Mesothelial cell of epicardium (in vitro differentiated cells): ENCODE measurements at places on chromosomes 3 and 15. TPM values are rescaled to one million over a fixed set of nuclear protein-coding genes. Genes with fewer than 3 reads are reported as not detected.

- H3K27ac ChIP-seq: no peak overlapping the region
- no peak overlapping the region for H3K4me3 ChIP-seq
- DNase-seq: no peak
- H3K4me1 ChIP-seq: no peaks in the 10 kb centered on the region
- no peaks in the 10 kb centered on the region for H3K36me3 ChIP-seq
Observed at GRCh38 chr15:100703671-100704070, 101.3 kb downstream of the ASB7 start.

GRCh38 chr3:146343551-146343950 is 92.6 kb upstream of the PLSCR4 start:
- no peak for DNase-seq
- H3K4me3 ChIP-seq: no peak overlapping the region
- no peak overlapping the region for H3K27ac ChIP-seq
- H3K4me1 ChIP-seq: peaks cover 7% of the 10 kb centered on the region

DNA sequence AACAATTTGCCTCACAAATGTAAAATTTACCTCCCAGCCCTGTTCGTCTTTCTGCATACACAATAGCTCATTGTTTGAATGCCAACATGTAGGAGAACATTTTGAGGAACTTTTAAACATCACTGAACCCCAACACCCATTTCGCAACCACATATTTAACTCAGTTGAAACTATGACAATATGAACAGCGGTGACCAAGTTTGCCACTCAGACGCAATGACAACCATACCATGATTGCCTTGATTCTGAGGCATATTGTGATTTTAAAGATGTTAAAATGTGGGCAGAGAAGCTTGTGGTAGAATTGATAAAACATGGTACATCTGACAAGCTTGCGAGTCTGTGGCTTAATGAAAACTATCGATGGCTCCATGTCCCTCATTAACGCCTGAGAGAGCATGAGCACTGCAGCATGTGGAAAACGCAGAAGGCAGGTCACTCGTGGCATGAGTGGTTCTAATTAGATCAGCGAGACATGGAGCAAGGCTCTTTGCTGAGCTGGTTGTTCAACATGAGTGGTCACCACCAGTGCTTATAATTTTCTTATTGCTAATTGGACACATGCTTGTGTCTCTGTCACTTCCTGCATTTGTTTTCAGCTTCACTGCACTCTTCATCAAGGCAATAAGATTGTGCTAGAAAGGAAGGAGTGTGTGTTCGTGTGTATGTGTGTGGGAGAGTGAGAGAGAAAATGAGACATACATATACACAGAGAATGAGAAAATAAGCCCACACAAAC is 116.8 kb downstream of the CHST2 start:
- H3K4me1 ChIP-seq: peaks cover 15% of the 10 kb centered on the region
- no peak overlapping the region for H3K4me3 ChIP-seq
- no peak for DNase-seq
- H3K36me3 ChIP-seq: no peaks in the 10 kb centered on the region
- H3K27ac ChIP-seq: no peak overlapping the region
- no peaks in the 10 kb centered on the region for H3K27me3 ChIP-seq

GRCh38 chr3:151383956-151384355 is 597 bp downstream of the P2RY12 start:
- no peak for DNase-seq
- no peak overlapping the region for H3K27ac ChIP-seq
- H3K27me3 ChIP-seq: no peaks in the 10 kb centered on the region
- peaks cover 7% of the 10 kb centered on the region for H3K36me3 ChIP-seq

GRCh38 chr3:119639494-119640350 is 20.7 kb downstream of the POPDC2 start:
- DNase-seq: no peak
- peaks cover 26% of the 10 kb centered on the region for H3K4me1 ChIP-seq
- H3K27me3 ChIP-seq: no peaks in the 10 kb centered on the region
- peaks cover 4% of the 10 kb centered on the region for H3K36me3 ChIP-seq

The TMCO5A gene
- not detected in 3 replicates for total RNA-seq

- no peak overlapping the region for H3K4me3 ChIP-seq
- H3K27me3 ChIP-seq: no peaks in the 10 kb centered on the region
- H3K36me3 ChIP-seq: no peaks in the 10 kb centered on the region
- no peak for DNase-seq
- no peak overlapping the region for H3K27ac ChIP-seq
- peaks cover 23% of the 10 kb centered on the region for H3K4me1 ChIP-seq
Observed at GRCh38 chr3:177418787-177419186, 221.5 kb upstream of the TBL1XR1 start.

DNA sequence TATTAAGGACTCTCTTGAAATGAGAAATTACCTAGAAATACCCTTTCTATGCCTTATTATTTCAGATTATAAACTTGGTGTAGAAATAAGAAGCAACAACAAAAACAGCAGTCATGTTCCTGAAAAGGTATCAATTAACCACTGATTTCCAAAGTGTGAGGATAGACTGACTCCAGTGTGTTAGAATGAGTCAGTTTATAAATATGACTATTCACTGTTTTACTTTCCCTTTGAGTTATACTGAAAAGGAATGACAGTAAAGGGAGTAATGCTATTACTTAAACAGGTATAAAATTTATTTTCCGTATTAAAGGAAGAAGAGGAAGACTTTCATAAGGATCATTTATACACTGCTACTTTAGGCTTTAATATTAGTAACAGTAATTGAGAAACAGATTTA is 12.9 kb downstream of the GMNC start:
- no peak overlapping the region for H3K4me3 ChIP-seq
- no peak overlapping the region for H3K27ac ChIP-seq
- H3K36me3 ChIP-seq: no peaks in the 10 kb centered on the region
- no peak for DNase-seq
- H3K4me1 ChIP-seq: no peaks in the 10 kb centered on the region
- H3K27me3 ChIP-seq: peaks cover 12% of the 10 kb centered on the region

- DNase-seq: no peak
- peaks cover 5% of the 10 kb centered on the region for H3K36me3 ChIP-seq
- peaks cover 9% of the 10 kb centered on the region for H3K4me1 ChIP-seq
- H3K27ac ChIP-seq: no peak overlapping the region
- H3K4me3 ChIP-seq: no peak overlapping the region
- H3K27me3 ChIP-seq: no peaks in the 10 kb centered on the region
Observed at GRCh38 chr3:161498259-161498921, 1.8 kb downstream of the OTOL1 start.

The KBTBD13 gene
- total RNA-seq: 0.09 to 0.11 TPM in 2 of 3 replicates, not detected in the other
